Neural crest cell (in vitro differentiated cells): ENCODE measurements at places on chromosomes 1 and 21. TPM values are rescaled to one million over a fixed set of nuclear protein-coding genes. Genes with fewer than 3 reads are reported as not detected.

DNA sequence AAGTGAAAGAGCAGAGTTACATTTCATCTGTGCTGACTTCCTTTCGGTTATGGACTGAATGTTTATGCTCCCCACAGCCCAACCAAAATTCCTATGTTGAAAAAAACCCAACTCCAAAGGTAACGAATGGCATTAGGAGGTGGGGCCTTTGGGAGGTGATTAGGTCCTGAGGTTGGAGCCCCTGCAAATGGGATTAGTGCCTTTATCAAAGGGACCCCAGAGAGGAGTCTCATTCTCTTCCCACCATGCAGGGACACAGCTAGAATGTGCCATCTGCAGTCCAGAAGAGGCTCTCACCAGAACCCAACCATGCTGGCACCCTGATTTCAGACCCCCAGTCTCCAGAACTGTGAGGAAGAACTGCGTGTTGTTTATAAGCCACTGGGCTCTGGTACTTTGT is 199.3 kb downstream of the TOMM20 start:
- no peak overlapping the region for H3K4me3 ChIP-seq
- no peaks in the 10 kb centered on the region for H3K27me3 ChIP-seq
- no peaks in the 10 kb centered on the region for H3K36me3 ChIP-seq
- H3K4me1 ChIP-seq = peaks cover 45% of the 10 kb centered on the region
- no peak overlapping the region for H3K27ac ChIP-seq

GRCh38 chr1:76070538-76070937 is 4.0 kb upstream of the ST6GALNAC3 start:
- H3K4me1 ChIP-seq = peaks cover 13% of the 10 kb centered on the region
- H3K4me3 ChIP-seq = no peak overlapping the region
- no peak for DNase-seq
- no peaks in the 10 kb centered on the region for H3K36me3 ChIP-seq
- no peaks in the 10 kb centered on the region for H3K27me3 ChIP-seq
- H3K27ac ChIP-seq = no peak overlapping the region

Gene USP48
- total RNA-seq = 61.8 and 66.0 TPM in 2 replicates

Gene LDLRAD1
- not detected in 2 replicates for total RNA-seq

Gene PPP2R5A
- total RNA-seq = 11.9 and 13.0 TPM in 2 replicates
